Right renal pelvis (tissue), 4 donors: ENCODE measurements at places on chromosomes 16 and 17.

GRCh38 chr17:67217446-67217845 lies 27.6 kb downstream of the HELZ start:
- no peak for DNase-seq

GRCh38 chr16:49727611-49728010 lies 128.3 kb downstream of the ZNF423 start:
- no peak for DNase-seq

GRCh38 chr16:63938661-63939060 lies 1183.2 kb downstream of the CDH11 start:
- no peak for DNase-seq

GRCh38 chr16:77657016-77657415 lies 65.3 kb upstream of the NUDT7 start:
- no peak for DNase-seq

DNA sequence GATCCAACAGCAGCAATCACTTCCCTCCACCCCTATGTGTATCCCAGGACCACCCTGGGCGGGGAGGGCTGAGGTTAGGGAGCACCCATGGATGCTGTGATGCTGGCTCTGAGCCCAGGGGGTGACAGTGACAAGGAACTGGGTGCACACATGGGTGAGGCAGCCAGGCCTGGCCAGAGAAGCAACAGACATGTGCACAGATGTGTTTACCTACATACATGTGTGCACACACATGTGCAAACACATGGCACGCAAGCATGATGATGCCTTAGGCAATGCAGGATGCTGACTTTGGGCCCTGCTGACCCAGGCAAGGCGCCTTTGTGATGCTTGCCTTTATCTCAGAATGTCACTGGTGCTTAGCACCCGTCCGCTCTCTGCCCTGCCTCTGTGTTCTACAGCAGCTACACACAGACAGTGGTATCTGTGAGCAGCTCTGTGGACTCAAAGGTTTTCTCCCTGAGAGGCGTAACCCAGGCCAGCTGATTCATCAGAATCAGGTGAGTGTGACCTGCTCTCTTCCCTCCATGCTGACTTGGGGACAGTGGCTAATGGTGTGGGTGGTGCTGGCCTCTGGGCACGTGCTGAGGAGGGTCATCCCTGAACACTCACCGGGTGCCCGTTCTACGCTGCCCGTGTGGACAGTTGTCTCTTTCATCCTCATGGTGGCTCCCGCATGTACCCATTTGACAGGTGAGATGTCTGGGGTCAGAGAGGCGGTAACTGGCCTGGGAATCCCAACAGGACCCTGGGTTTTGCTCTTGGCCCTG lies 38.5 kb upstream of the KSR1 start:
- DNase-seq, result no peak

- DNase-seq, result no peak
Measured at GRCh38 chr17:77677211-77677610, 281.3 kb upstream of the TNRC6C start.

DNA sequence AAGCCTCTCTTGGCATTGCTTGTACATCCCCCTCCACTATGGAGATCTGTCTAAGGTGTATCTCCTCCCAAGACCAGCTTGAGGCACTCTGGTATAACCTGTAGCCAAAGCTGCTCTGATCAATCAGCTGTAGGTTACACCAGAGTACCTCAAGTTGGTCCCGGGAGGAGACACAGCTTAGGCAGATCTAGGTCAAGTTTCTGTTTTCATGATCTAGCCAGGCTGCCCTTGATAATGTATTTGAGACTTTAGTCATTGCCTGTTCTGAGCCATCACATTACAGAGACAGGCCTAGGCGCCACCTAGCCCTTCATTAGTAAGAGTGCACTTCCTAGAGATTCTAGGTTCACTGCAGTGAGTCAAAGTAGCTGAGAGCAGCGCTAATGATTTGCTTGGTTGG lies 31.4 kb downstream of the ASGR1 start:
- DNase-seq, result no peak

DNA sequence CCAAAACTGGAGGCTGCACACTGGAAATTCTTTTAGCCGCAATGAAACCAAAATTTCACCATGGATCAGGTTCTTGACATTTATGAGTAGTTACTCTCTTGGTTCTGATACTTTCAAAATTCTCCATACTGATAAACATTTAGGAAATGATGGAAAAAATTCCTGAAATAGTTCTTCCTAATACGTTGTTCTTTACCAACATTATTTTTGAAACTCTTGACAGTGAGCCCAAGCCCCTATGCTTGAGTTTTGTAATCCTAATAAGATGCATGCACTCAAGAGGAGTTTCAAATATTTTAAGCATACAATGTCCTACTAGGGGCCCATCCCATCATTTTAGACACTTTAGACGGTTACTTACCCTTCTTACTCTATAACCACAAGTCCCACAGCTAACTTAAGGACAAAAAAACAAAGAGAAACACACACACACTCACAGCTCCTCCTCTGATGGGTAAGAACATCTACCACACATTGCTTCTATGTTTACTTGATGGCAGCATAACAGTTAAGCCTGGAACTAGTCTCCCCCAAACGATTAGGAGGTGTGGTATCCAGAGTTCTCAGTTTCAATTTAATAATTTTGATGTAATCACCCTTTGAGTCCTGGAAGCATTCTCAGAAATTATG lies 3.7 kb downstream of the VEZF1 start:
- DNase-seq, result no peak

DNA sequence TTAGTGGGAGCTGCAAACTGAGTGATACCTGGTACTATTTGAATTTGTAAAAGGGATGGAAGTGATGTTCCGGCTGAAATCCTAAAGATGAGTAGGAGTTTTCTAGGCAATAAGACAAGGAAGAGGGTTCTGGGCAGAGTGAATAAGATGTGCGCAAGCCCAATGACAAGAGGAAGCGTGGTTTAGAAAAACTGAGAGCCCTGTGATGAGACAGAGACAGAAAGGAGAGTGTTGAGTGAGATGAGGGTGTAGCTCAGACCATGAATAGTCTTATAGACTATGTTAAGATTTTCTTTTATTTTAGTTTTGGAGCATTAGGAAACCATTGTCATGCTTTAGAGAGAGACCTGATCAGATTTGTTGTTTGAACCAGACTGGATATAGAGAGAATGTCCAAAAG lies 50.2 kb downstream of the COX10 start:
- DNase-seq, result no peak

DNA sequence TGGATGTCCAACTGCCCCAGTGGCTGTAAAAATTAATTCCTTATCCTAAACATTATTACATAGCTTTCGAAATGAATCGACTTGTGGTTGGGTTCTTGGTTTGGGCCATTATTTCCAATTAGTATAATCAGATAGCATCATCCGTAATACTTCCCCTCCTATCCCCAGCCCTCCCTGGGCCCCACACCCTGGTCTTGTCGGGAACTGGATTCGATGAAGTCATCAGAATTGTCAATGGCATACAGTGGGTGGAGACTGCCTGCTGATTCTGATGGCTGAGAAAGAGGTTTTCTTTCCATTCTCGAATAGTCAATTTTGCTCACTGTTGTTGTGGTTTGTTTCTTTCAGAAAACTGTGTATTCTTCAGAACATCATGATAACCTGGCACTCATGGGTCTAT lies 395.1 kb downstream of the SEC14L1 start:
- no peak for DNase-seq

DNA sequence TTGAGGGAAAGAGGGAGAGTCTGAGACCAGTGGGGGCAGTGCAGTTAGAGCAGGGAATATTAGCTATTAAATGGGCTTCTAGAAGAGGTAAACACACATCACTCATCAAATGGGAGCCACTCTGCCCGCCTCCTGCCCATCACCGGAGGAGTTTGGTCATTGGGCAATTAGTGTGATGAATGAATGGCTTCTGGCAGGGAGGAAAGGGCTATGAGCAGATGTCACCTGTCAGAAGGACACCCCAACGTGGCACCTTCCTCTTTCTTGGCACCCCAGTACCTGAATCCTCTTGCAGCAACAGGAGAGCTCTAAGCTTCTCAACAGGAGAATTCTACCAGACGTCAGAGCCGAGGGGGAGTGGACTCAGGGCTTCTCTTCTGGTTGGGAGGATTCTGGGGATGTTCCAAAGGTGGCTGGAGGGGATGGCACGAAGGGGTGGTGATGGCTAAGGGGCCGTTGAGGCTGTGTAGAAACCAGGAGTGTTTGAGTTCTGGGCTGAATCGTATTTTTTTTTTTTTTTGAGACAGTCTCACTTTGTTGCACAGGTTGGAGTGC lies 11.0 kb downstream of the C1QTNF1 start:
- no peak for DNase-seq

DNA sequence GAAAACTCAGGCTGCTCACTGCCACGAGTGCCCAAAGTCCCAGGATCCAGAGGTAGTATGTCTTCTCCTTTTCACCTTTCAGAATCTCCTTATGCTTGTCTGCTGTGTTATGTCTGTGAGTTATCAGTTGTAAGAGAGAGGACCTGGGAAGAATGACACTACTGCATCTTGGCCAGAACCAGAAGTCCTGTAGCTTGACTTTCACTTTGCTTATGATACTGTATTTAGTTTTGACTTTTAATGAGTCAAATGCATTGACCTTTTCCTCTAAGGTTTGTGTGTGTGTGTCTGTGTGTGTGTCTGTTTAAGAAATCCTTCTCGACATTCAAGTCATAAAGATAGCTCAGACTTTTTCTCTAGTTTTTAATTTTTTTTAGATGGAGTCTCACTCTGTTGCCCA lies 43.4 kb downstream of the BMERB1 start:
- DNase-seq, result no peak

GRCh38 chr17:15886804-15887203 lies 58.1 kb upstream of the ADORA2B start:
- DNase-seq, result no peak

DNA sequence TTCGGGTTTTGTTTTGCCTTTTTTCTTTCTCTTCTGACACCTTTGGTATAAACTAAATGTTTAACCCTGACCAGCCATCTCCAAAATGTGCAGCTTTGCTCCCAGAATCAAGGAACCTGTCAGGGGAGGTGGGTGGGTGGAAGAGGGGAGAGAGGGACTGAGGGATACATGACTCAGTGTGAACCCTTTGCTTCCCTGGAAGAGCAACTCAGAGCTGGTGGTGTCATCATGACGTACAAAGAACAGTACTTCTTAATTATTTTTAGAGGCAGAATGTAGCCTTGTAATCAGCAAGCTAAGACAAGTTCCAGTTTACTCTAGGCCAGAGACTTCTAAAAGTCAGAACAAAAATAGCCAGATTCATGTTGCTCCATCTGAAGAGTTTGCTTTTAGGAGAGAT lies 119.6 kb upstream of the HAS3 start:
- DNase-seq, result no peak

- DNase-seq, result no peak
Measured at GRCh38 chr16:49464093-49464492, 90.5 kb downstream of the C16orf78 start.

- no peak for DNase-seq
Measured at GRCh38 chr17:49266233-49266632, 35.6 kb upstream of the PHOSPHO1 start.

GRCh38 chr17:45377401-45377800 lies 55.3 kb downstream of the ARHGAP27 start:
- no peak for DNase-seq

GRCh38 chr17:68592009-68592408 lies 9.2 kb downstream of the FAM20A start:
- no peak for DNase-seq

- no peak for DNase-seq
Measured at GRCh38 chr17:47120521-47121095, 68.5 kb downstream of the CDC27 start.

DNA sequence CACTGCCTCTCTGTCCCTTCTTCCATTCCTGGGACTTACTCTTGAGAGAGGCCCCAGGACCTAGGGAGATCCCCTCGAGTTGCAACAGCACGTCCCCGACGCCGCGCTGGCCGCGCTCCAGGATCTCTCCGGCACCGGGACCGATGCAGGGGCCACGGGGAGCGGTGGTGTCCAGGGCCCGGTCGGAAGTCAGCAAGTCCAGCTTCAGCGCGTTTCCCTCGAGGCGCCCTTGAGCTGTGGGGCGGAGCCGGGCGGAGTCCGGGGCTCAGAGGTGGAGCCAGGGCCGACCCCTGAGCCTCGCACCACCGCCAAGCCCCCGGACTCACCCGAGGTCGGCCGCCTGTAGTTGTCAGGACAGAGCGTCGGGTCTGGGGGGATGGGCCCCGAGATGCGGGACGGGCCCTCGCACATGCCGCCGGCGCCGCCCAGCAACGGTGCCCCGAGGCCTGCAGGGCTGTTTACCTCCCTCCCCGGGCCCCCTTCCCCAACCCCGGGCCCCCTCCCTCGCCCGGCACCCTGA lies 458 bp downstream of the ENKD1 start:
- no peak for DNase-seq

DNA sequence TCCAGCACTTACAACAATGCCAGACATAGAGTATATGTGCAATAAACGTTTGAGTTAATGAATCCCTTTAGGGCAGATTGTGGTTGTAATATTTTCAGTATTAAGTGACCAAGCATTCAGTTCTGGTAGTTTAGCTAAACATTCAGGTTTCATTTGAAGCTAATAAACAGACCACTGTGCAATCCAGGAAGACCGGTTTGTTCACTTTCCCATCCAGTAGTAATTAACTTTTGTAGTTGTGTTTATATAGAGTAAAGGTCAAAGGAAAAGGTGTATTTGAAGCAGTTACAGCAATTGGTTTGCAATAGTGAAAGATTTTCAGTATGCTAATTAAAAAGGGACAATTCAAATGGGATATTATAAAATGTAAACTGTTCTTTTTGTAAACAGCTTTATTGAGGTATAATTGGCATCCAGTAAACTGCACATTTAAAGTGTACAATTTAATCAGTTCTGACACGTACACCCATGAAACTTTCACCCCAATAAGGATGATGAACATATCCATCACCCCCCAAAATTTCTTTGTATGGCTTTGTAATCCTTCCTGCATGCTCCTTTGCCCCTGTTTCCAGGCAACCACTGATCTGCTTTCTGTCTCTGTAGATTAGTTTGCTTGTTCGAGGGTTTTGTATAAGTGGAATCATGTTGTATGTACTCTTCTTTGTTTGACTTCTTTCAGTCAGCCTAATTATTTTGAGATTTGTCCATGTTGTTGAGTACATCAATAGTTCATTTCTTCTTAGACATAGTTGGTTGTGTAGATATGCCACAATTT lies 26.3 kb downstream of the MRTFB start:
- DNase-seq, result peak; percentile 34
